Tibial nerve (tissue), 4 donors: ENCODE measurements at places on chromosomes 4 and X.

DNA sequence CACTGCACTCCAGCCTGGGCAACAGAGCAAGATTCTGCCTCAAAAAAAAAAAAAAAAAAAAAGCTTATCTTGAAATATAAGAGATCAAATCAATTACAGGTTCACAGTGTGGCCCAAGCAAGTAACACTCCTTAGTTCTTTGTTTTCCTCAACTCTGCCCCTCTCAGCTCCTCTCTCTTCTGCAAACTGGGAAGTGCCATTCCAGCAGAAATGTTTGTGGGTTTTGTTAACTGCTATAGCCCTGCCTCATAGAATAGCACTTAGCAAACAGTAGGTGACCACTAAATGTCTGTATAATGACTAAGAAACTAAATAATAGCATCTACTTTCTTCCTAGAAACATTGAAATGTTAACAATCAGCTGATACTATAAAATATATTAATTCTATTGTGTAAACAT lies 160.0 kb upstream of the NAP1L5 start:
- no peak for DNase-seq

DNA sequence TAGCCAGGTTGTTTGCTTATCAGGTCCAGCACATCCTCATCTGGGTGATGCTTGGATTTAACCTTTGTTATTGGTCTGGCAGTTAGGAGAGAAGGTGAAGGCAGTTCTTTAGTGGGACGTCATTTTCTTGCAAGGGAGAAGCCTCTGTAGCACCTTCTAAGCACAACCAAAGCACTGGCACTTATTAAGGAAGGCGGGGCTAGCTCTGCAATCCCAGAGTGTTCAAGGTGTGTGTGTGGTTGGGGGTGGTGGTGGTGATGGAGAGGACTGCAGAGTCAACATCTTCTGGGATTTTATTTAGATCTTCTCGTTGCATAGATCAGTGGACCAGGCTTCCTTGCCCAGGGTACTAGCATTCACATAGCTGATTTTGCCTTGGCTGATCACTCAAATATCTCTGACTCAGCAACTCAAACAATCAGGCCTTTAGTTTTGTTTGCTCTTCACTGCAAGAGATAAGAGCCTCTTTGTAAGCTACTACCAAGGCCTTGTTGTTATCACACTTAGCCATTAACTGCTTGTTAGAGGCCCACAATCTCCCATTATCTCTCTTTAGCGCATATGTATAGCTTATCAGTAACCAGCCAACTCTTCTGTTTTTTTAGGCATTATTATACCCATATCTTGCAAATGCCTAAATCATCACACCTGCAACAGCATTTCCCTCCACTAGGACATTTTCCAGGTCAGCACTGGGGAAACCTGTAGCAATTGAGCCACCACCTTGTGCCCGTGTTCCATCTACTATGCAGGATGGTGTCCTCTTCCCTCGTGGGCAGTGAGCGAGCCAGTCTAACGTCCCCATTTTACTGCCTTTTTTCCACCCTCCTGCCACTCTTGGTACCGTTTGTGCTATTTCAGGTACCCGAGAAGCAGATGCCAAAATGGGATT lies 36.5 kb upstream of the LINC00632 start:
- DNase-seq: no peak

DNA sequence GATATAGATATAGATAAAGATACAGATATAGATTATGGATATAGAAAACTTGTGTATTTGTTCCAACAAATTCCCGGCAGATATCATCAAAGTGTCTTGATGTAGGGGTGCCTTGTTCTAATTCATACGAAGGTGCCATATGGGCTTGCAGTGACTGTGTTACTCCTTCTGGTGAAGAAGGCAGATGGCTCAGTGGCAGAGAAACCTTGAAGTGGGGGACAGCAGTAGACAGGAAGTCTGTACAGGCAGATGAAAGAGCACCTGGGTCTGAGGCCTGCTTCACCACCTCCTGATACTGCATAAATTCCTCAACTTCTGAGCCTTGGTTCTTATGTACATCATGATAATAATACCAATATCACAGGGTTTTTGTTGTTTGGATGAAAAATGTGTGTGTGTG lies 179.5 kb upstream of the GATB start:
- no peak for DNase-seq

DNA sequence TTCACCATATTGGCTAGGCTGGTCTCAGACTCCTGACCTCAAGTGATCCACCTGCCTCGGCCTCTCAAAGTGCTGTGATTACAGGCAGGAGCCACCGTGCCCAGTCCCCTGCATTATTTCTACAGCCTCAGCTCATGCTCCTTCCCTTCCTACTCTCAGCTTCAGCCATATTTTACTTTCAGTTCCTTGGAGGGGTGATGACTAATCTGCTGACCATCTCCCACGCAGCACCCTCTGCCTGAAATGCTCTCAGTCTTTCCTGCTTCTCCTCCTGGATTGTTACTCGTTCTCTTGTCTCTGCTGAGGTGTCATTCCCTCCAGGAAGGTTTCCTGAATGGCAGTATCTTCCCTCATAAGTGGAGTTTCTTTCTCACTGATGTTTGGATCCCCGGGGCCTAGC lies 63.3 kb downstream of the MOSPD2 start:
- no peak for DNase-seq

DNA sequence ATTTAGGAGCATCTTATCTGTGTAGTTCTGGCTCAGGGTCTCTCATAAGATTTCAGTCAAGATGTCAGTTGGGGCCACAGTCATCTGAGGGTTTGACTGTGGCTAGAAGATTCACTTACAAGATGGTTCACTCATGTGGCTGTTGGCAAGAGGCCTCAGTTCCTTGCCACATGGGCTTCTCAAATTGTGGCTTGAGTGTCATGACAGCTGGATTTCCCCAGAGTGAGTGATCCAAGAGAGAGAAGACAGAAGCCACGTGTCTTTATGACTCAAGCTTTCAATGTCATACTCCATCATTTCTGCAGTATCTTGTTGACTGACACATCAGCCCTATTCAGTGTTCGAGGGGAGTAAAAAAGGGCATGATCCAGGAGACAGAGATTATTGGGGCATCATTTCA lies 131.3 kb upstream of the AP1S2 start:
- no peak for DNase-seq

DNA sequence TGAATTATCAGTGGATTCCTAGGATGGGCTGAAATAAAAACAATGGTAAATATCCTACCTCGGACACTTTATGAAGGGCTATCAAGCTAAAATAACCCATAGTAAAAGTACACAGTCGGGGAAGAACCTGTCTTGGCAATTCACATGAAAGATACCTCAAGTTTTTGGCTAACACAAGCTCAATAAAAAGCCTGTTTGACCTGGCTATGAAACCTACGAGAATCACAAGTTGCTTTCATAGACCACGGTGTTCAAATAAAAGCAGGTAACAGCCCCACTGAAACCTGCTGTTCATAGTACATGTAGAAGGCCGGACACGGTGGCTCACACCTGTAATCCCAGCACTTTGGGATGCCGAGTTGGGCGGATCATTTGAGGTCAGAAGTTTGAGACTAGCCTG lies 12.3 kb downstream of the RLIM start:
- DNase-seq: no peak

DNA sequence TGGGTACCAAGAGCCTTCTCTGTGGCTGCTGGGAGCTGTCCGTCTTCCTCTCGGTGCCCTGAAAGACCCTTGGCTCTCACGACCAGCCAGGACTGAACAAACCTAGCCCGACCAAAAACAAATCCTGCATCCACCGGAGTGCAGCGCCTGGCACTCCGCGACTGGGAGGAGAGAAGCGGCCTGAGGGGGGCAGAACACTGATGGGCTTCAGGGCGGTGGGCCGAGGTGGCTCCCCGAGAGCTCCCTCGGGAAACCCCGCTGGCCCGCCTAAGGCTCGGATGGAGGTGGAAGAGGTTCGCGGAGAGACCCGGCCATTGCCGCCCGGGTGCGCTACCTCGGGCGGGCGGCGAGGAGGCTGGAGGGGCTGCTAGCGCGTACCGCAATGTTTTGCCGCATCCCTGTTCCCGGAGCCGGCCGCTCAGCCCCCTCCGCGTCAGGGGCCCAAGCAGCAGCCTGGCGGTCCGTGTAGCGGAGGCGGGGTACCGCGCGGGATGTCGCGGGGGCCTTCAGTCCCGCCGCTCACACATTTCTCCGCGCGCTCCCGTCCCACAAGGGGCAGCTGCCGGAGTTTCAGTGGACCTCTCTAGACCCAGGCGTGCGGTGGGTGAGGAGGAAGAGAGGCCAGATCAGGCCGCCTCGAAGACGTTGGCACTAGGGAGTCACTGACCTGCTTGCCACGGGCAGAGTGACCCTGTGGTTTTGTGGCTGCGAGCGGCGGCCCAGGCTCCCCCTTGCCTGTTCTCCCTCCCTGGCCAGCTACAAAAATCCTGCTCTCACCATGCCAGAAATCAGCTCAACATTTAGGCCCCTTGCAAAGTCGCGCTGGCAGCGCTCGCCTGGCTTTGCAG lies 2.2 kb downstream of the SLITRK4 start:
- no peak for DNase-seq

- no peak for DNase-seq
Measured at GRCh38 chr4:115054836-115055235, 58.6 kb downstream of the NDST4 start.

DNA sequence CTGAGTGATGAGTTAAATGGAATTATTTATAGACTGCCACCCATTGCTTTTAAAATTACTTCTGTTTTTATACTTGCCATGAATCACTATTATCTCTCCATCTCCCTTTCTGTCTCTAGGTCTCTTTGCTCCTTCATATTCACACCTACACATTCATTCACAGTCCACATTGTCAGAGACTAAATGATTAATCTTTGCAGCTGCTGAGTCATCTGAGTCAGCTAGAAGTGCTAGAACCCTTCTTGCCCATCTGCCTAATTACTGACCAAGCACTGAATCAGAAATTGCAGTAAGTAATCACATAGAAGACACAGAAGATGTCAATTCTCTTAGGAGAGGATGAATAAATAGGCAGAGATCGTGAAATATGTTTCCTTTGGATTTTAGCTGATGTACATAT lies 31.6 kb upstream of the RPS6KA6 start:
- no peak for DNase-seq
